ENCODE measurements at places on chromosomes 5 and 9.

GRCh38 chr9:115598751-115599150, 480.8 kb upstream of the TNC start:
- DNase-seq: no peak

DNA sequence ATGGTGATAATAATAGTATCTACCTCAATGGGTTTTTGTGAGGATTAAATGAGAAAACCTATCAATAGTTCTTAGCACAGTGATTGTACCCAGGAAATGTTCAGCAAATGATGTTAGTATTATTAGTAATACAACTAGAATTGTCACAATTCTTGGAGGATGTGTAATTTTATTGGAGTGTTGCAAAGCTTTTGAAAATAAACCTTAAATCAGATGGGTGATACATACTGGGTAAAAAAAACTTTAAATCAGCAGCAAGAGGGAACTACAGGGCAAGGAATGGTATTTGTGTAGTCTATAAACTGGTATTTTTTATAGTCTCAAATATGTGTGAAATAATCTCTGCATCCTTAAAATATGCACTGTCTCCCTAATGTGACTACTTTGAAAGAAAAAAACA, 371.6 kb downstream of the PIK3R1 start:
- DNase-seq: peak; percentile 62

DNA sequence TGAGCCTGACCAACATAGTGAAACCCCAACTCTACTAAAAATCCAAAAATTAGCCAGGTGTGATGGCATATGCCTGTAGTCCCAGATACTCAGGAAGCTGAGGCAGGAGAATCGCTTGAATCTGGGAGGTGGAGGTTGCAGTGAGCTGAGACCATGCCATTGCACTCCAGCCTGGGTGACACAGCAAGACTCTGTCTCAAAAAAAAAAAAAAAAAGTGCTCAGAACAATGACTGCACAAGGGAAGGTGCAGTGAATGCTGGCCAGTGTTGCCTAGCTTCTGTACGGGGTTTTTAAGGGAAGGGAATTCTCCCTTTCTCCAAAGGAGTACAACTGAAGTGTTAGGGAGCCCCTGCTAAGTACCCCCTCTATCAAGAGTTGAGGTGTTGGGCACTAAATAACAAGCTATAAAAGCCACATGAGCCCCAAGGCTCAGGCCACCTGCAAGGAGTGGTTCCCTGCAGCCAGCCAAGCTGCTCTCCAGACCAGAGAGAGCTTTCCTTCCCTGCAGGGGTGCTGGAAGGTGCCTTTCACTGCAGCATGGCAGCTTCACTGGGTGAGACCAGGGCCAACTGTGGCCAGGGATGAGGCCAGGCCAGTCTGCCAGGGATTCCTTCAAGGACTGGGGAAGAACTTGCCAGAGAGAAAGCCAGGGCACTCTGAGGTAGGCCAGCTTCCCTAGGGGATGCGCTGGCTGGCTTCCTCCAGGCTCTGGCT, 14.8 kb downstream of the GADD45G start:
- DNase-seq: no peak

- DNase-seq: no peak
Observed at GRCh38 chr5:59042201-59043055, 459.6 kb downstream of the RAB3C start.

GRCh38 chr5:167821151-167821550, 470.3 kb upstream of the WWC1 start:
- no peak for DNase-seq

- no peak for DNase-seq
Observed at GRCh38 chr9:137721899-137722298, 103.1 kb downstream of the EHMT1 start.

DNA sequence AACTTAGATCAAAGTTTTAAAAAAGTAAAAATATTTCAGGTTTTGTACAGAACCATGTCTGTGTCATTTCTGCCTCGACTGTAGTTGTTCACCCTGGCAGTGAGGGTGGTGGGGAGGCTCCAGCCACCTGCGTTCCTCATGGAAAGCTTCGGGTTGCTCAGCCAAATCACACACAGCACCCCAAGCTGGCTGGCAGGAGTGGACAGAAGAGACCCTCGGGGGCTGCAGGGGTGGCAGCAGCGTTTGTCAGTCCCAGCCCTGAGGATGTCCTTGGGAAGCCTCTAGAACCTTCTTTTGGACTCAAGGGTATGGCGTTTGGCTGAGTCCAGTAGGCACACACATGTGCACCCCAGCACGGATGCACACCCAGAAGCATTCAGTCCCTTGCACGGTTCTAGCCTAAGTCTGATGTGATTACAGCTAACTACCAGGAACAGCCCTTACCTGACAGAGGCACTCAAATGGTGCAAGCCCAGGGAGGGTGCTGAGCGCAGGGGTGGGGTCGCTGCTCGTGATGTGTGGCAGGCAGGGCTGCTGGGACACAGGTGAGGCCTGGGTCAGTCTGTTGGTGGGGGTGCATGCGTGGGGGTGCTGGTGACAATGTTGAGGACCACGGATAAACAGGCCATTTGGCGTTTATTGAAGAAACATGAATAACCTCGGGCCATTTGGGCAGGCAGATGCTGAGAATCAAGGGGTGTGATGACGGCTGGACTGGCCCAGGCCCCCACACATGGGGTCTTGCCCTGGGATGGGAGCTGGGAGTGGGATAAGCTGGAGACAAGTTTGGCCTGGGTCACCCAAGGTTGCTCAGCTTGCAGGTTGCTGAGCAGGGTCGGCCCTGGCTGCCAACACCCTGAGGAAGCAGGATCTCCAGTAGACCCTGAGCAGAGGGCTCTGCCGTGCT, 103.4 kb downstream of the PHF2 start:
- DNase-seq: no peak

GRCh38 chr5:123180178-123180577, 91.1 kb downstream of the PRDM6 start:
- DNase-seq: no peak

GRCh38 chr9:110329639-110330230, 7.9 kb downstream of the TXNDC8 start:
- no peak for DNase-seq

DNA sequence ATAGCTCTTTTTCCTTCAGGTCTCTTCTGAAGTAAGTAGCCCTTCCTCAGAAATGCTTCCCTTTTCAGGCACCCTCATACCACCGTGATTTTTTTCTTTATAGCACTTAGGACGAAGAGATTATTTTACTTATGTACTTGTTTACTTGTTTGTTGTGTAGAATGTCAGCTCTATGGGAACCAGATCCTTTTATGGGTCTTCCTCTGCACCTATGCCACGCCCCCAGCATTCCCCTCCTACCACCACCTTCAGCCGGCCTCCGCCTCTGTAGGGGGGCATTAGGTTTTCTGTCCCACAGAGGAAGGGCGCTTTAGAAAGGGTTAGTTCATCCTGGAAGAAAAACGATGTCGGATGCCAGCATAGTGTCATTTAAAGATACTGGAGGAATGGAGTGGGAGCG, 1.8 kb downstream of the CDKN2B-AS1 start:
- no peak for DNase-seq

GRCh38 chr9:36194326-36195000, 3.7 kb downstream of the CLTA start:
- no peak for DNase-seq

GRCh38 chr5:106312360-106312759, 1358.4 kb downstream of the EFNA5 start:
- peak; percentile 50 for DNase-seq

DNA sequence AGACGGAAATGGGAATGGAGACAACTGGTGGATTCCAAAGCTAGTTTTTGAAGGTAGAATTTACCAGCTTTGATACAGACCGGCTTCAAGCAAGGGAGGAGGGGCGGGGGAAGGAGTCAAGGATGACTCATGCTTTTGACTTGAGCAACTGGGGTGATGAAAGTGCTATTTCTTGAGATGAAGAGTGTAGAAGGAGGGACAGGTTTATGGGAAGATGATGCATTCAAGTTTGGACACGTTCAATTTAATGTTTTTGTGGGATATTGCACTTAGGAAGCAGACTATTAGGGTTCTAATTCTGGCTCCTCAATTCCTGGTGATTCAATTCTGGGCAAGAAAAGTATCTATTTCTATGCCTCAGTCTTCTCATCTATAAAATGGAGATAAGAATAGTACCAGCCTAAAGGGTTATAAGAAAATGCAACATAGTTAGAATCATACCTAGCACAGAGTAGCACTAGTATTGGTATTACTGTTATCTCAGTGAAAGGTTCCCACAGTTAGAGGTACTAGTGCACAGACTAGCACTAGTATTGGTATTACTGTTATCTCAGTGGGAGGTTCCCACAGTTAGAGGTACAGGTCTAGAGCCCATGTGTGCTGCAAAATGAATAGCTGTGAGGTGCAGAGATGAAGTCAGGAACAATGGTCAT, 4.6 kb downstream of the NIPAL4 start:
- peak; percentile 76 for DNase-seq

DNA sequence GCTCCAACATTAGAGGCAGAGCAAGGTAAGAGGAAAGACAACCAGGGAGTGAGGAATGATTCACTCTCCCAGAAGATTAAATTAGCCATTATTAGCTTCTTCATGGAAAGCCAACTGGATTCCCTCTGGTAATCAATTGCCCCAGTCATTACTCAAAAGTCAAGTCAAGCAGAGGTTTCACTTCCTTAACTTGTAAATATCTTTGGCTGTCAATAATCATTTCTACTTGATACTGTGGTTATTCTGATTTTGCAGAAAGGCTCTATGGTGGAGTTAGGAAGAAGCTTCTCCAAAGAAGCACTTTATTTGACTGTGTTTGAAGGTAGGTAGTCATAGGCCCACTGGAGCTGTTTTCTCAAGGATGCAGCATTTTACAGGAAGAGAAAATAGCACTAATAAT, 78.0 kb downstream of the JAKMIP2 start:
- no peak for DNase-seq

DNA sequence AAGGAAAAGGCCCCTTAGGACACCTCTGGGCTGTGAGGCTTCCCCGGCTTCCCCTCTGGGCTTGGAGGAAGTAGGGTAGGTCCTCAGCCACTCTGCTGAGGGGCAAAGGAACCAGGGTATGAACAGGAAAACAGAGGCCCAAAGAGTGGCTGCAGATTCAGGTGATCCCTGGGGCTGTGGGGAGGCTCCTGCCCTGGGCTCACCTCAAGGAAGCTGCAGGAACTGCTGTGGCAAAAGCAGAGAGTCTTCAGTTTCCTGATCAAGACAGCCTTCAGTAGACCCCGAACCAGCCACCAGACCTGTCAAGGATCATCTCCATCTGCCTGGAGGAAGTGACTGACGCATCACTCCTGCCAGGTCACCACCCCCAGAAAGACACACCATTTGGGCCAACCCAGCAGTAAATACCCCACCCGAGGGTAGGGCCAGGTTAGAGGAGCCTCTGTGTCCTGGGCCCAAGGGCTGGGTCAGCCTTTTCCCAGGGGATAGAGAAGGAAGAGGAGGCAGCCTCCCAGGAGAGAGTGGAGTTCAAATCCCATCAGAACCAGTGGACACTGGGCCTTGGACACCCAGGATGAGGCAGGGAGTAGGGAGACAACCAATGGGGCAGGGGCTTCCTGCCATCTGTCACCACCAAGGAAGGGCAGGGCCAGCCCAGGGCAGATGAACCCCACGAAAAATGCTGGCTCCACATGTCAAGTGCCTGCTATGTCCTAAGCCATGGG, 5.8 kb upstream of the ST6GALNAC6 start:
- DNase-seq: no peak

GRCh38 chr9:112049811-112050516, 125.1 kb downstream of the SUSD1 start:
- no peak for DNase-seq

GRCh38 chr9:105257809-105258208, 13.4 kb downstream of the SLC44A1 start:
- no peak for DNase-seq

DNA sequence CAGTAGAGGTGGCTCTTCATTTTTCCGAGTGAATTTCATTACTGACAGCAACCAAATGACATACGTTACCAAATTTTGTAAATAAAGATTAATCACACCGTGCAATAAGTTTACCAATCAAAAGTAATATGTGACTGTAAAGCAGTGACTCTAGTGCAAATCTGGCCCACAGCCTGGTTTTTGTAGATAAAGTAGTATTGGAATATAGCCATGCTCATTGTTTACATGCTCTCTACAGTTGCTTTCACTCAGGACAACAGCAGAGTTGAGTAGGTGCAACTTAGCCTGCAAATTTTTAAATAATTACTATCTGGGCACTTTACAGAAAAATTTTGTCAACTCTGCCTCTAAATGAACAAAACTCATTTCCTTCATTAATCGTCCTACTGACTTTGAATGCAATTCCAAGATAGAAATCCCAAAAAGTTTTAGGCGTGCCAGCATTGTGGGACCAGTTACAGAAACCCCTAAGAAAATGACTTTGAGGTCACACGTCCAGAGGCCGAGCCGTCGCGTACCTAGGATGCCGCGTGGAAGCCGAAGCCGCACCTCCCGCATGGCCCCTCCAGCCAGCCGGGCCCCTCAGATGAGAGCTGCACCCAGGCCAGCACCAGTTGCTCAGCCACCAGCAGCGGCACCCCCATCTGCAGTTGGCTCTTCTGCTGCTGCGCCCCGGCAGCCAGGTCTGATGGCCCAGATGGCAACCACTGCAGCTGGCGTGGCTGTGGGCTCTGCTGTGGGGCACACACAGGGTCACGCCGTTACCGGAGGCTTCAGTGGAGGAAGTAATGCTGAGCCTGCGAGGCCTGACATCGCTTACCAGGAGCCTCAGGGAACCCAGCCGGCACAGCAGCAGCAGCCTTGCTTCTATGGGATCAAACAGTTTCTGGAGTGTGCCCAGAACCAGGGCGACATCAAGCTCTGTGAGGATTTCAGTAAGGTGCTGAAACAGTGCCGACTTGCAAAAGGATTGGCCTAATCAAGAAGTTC, 180.7 kb upstream of the TLE4 start:
- DNase-seq: no peak

GRCh38 chr5:40623480-40624420, 56.0 kb upstream of the PTGER4 start:
- no peak for DNase-seq

DNA sequence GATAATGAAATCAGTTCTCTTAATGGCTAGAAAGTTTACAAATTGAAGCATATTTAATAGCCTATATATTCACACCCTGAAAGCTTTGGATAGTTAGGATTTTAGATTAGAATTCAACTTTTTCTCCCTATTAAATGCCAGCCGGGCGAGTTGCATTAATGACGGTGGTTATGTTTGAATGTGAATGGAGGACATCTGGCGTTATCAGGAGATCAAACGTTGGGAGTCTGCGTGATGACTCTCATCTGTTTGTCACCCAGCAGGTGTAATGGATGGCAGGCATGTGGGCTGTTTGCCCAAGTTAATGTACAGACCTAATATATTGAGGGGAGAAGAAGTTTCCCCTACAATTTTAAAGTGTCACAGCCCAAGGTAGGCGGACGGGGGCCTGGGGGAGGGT, 1227.7 kb upstream of the WWC1 start:
- DNase-seq: no peak

GRCh38 chr5:4197151-4197550, 601.5 kb downstream of the IRX1 start:
- DNase-seq: no peak

DNA sequence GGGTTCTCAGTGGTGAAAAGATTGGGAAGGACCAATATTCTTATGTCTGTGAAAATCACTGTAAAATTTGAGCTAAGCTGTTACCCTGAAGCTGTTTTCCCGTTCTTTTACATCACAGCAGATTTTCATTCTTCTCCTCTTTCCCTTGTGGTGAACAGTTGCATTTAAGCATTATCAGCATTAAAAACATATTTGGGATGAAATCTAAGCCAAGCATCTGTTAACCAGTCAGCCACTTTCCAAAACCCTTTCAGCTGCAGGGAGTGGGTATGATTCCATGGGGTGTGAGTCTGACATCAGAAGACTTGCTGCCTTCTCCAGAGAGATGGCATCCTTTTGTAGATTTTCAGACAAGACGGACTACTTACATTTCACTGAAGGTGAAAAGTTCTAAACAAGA, 97.2 kb downstream of the TRIO start:
- no peak for DNase-seq

All from AG04449 (cell line).